ENCODE measurements at places on chromosomes 6 and 20.

DNA sequence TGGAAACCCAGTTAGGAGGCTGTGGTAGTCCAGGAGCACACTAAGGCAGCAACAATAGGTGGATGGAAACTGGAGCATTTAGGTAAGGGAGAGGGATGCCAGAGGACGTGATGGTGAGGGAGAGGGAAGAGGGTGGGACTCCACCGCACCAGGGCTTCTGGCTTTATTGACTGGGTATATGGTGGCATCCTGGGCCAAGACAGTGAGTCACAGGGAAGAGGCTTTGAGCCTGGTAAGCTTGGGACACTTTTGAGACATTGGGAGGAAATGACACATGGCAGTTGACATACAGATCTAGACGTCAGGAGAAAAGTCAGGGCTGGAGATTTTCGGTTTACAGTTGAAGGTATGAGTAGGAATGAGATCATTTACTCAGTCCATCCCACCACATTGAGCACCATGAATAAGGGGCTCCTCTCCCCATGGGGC is 14.9 kb downstream of the NT5E start:
- DNase-seq, result no peak

GRCh38 chr20:21564127-21564773 is 50.4 kb upstream of the NKX2-2 start:
- DNase-seq, result no peak

- DNase-seq, result no peak
These were observed 10.9 kb downstream of the HIVEP1 start for GRCh38 chr6:12022953-12023388.

GRCh38 chr6:41646026-41646795 is 7.9 kb downstream of the MDFI start:
- DNase-seq, result no peak

- no peak for DNase-seq
These were observed 292.1 kb downstream of the ESR1 start for GRCh38 chr6:152099446-152100182.

- DNase-seq, result no peak
These were observed 84.9 kb downstream of the KCNB1 start for GRCh38 chr20:49397525-49397924.

GRCh38 chr6:96391776-96392360 is 129.7 kb upstream of the UFL1 start:
- no peak for DNase-seq

GRCh38 chr20:47216819-47217410 is 139.6 kb downstream of the ZMYND8 start:
- DNase-seq, result no peak

Data from AG09309 (cell line).